ENCODE measurements at places on chromosomes 7 and 10.

DNA sequence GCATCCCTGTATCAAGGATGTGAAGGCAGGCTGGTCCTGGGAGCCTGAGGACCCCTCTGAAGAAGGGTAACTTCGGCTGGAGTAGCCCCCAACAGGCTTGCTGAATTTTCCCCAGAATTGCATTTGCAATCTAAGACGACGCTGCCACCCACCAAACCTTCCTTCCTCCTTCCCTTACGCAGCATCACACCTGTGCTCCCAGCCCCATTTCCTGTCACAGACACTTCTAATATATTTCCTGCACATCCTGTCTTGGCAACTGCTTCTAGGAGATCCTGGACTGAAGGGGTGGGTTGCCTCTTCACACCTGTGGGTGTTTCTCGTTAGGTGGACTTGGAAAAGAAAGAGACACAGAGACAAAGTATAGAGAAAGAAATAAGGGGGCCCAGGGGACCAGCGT lies 9.4 kb upstream of the PGAM1 start:
- DNase-seq: no peak

GRCh38 chr7:43750016-43750887 lies 8.2 kb upstream of the BLVRA start:
- DNase-seq: no peak

- DNase-seq: no peak
These were observed 218.6 kb downstream of the TCERG1L start for GRCh38 chr10:131092876-131093275.

DNA sequence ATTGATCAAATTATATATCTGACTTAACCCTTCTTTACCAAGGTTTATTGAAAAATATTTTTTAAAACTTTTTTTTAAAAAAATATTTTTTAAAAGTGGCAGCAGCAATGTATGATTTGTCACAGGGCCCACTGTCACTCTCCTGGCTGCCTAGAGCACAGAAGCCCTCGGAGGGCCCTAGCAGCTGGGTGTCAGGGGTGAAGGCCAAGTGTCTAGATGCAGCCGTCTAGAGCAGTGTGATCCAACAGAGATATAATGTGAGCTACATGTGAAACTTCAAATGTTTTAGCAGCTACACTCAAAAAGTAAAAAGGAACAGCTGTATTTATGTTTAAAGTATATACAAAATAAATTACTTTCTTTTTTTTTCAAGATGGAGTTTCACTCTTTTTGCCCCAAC lies 112.7 kb downstream of the ARHGAP22 start:
- no peak for DNase-seq

GRCh38 chr10:43671659-43672531 lies 23.2 kb upstream of the ZNF32 start:
- no peak for DNase-seq

GRCh38 chr10:55803055-55803454 lies 558.0 kb downstream of the ZWINT start:
- DNase-seq: no peak

DNA sequence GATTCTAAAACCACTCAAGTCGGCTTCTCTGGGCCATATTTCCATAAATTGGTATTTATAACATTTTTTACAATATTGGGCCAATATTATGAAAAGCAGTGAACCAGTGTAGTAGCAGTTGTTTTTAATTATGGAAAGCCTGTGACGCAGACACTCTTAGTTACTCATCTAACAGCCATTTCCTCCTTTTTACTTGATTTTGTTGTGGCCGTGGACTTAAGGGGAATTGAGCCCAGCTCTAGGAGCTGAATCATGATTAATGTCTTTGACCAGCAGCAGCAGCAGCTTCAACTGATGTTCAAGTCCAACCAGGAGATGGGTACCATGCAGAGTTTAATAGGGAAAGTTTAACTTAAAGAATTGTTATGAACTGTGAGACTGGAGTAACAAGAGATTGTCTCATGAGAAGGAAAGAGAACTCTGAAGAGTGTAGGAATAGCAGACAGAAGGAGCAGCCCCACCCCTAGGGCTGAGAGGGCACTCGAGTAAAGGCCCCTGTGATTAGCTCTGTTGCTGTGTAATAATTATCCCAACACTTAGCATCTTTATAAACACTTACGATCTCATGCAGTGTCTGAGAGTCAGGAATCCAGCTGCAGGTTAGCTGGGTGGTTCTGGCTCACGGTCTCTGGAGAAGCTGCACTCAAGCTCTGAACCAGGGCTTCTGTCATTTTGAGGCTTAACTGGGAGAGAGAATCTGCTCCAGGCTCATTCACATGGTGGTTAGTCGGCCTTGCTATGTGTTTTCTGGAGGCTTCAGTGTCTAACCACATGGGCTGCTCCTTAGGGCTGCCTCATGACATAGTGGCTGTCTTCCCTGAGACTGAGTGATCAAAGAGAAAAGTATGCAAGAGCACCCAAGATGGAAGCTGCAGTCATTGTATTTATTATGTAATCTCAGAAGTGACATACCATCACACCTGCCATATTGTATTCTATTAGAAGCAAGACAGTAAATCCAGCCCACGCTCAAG lies 4.6 kb downstream of the LANCL2 start:
- no peak for DNase-seq

DNA sequence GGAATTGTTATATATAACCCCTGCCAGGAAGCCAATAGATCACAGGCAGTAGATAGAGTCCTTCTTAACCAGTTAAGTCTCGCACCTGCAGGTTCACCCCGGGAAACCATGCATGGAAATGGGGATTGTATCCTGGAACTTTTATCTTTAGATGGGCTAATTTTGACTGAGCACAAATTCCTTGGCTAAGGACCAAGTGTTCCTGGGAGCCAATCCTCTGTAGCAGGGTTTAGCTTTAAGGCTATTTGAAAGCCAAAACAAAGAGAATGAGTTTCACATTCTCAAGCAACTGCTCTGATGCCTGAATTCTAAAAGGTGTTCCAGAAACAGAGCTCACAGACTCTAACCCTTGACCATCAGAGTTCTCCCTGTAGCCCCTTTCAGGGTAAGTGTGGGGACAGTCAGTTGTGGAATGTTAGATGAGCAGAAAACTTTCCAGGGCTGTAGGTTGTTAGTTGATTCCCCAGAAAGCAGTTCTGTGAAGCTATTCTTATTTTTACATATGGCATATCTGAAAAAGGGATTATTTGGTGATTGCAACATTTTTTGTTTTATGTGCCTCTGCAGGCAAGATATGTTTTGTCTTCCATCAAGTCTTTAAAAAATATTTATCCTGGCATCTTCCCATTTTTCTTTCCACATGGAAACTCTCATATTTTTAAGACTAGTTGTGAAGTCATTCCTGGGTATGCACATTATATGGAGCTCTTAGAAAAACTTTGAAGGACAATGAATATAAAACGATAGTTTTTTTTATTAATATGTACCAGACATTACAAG lies 16.2 kb upstream of the NPVF start:
- no peak for DNase-seq

GRCh38 chr7:27868131-27868550 lies 128.2 kb downstream of the TAX1BP1 start:
- DNase-seq: no peak

DNA sequence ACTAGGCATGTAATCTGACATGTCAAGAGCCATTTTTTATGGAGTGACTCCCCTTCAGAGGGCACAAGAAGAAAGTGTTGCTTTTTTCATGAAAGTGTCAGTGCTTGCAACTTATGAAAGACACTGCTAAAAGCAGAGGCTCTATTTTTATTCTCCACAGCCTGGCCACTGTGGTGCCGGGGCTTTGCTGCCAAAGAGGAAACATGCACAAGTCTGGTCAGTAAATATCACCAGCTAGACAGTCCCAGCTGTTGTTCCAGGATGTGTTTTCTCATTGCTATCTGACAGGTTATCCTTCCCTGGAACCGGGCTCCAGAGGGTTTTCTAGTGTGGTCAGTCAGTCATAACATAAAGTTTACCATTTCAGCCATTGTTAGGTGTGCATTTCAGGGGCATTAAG lies 180.7 kb upstream of the PITRM1 start:
- DNase-seq: no peak

GRCh38 chr10:112801748-112802147 lies 148.3 kb upstream of the TCF7L2 start:
- DNase-seq: no peak

DNA sequence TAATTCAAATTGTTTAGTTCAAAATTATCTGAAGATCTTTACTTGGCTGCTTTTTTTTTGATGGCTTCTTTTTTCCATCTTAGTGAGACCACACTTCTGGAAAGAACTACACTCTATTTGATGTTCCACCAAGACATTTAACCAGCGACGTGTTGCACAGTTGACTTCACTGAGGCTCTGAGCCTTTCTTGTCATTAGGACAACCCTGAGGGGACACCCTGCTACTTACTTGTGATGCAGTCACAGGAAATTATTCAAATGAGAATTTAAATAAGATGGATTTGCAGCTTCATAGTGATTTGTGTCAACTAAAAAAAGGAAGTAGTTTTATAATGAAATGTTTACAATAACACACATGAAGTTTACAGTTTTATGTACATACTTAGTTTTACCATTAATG lies 25.6 kb upstream of the PIK3CG start:
- no peak for DNase-seq

DNA sequence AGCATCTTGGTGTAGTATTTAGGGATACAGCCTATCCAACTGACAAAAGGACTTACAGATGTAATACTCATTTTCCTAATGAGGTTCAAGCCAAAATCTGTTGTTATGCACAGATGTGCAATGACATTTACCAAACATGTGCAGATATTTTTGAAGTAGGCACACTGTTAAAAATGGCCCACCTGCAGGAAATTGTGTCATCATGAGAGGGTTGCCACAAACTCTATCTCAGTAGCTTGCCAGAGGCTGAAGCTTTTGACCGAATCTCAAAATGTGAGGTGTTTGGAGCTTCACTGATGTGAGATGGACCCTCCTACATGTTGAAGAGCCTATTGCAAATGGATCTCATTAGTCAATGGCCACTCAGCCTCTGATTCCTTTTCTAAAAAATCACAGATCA lies 89.7 kb upstream of the CSTF2T start:
- DNase-seq: no peak
